Stimulated activated CD4-positive, alpha-beta T cell treated with anti-CD3 and anti-CD28 coated beads, Interleukin-2, amount 100 ng/mL, for 4 hours (primary cell): ENCODE measurements at places on chromosomes 13 and 19.

- DNase-seq, result no peak
These were observed 35.0 kb upstream of the NANOS3 start for GRCh38 chr19:13841962-13842290.

- DNase-seq, result no peak
These were observed 520 bp downstream of the ZNF600 start for GRCh38 chr19:52786078-52786463.

- DNase-seq, result no peak
These were observed 191.5 kb upstream of the KL start for GRCh38 chr13:32824675-32825074.

DNA sequence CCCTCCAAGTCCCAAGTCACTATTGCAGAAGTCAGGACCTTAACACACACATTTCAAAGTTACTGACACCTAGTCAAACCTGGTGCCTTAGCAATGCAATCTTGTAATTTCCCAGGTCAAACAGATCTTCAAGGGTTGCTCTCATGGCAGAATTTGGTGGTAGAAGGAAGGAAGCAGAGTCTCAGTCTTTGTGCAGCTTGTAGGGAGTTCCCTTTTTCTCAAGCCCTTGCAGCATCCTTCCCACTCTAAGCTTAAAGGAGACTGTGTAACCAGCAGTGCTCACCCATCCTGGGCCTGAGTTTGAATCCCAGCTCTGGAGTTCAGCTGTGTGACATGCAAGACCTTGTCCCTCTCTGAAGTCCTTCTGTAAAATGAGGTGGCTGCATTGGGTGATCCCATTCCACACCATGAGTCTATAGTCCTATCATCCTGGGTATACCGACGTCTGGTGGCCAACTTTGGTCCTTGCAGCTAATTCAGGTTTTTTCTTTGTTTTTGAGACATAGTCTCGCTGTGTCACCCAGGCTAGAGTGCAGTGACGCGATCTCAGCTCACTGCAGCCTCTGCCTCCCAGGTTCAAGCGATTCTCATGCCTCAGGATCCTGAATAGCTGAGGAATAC lies 9.8 kb downstream of the SIGLEC10 start:
- DNase-seq, result no peak

DNA sequence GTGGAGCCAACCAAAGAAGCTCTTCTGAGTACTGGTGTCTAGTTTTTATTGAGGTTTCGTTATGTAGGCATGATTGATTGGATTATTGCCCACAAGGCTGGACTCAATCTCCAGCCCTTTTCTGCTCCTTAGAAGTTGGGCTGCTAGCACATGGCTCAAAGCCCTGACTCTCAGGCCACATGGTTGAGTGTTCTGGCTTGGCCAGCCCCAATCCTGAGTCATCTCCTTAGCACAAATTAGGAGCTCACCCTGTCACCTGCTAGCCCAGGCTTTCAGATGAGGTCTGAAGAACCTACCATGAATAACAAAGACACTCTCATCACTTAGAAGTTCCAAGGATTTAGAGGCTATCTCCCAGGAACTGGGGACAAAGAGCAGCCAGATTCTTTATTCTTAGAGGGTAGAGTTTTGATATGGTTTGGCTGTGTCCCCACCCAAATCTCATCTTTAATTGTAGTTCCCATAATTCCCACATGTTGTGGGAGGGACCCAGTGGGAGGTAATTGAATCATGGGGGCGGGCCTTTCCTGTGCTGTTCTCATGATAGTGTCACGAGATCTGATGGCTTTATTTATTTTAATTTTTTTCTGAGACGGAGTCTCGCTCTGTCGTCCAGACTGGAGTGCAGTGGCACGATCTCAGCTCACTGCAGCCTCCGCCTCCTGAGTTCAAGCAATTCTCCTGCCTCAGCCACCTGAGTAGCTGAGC lies 11.3 kb downstream of the DPY19L3 start:
- DNase-seq, result no peak

GRCh38 chr13:39506559-39507390 lies 96.2 kb downstream of the LHFPL6 start:
- no peak for DNase-seq
